ENCODE measurements at places on chromosomes 13 and 19. TPM values are rescaled to one million over a fixed set of nuclear protein-coding genes. Genes with fewer than 3 reads are reported as not detected.

The ANKLE1 gene
- polyA plus RNA-seq, result 0.33 TPM

GRCh38 chr13:24651718-24652345, 28.4 kb upstream of the ATP12A start:
- DNase-seq, result no peak

GRCh38 chr13:20911037-20911436, 8.5 kb upstream of the XPO4 start:
- DNase-seq, result no peak

DNA sequence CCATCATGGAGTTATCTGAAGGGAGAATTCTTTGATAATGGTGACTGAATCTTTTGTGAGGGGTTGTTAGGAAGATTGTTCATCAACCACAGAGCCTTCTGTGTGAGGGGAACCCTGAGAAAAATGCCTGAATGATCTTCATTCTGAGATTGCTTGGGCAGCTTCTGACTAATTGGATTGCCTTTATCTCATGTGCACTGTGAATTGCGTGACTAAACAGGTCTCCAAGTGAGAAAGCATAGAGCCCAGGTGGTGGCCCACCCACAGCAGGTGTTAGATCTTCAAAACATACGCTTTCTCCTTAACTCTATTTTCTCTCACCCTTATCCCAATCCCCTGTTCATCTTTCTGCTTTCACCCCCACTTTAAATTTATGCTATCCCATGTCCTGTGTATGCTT, 58.3 kb downstream of the DOCK9 start:
- no peak for DNase-seq

DNA sequence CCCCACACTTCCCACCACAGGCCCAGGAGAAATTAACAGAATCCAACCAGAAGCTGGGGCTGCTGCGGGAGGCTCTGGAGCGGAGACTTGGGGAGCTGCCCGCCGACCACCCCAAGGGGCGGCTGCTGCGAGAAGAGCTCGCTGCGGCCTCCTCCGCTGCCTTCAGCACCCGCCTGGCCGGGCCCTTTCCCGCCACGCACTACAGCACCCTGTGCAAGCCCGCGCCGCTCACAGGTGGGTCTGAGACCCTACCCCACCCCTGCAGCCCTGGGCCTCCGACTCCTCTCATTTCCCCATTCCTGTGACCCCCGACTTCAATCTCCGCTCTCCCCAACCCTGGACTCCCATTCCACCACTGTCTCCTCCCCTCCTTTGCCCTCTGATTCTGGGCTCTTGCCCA, 17.8 kb downstream of the PKN1 start:
- no peak for DNase-seq
